ENCODE measurements at places on chromosomes 1 and 21.

DNA sequence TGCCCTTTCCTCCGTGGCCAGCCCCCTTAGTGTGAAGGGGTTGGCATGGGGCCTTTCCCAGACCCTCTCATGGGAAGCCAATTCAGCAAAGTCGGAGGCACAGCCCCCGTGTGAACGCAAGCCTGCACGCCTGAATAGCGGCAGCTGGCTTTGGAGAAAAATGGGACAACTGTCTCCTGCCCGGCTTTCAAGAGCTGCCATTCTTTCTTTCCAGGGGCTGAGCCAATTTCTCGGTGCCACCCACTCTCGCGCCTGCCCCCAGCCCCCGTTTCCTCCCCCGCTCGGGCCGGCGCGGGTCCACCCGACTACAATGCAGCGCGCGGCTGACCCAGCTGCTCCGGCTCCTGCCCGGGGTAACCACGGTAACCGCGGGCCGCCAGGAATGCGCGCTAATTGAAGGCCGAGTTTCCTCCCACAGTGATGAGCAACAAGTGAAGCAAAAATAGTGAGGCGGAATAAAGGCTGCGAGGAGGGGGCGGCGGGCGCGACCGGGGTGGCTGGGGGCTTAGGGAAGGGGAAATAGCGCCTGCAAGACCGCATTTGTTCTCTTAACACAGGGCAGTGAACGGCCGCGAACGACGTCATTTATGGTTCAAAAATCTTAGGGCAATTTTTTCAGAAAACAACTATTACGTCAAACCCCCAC, 27.8 kb downstream of the ILDR2 start:
- peaks cover 42% of the 10 kb centered on the region for H3K27me3 ChIP-seq
- peak; percentile 73 for DNase-seq

DNA sequence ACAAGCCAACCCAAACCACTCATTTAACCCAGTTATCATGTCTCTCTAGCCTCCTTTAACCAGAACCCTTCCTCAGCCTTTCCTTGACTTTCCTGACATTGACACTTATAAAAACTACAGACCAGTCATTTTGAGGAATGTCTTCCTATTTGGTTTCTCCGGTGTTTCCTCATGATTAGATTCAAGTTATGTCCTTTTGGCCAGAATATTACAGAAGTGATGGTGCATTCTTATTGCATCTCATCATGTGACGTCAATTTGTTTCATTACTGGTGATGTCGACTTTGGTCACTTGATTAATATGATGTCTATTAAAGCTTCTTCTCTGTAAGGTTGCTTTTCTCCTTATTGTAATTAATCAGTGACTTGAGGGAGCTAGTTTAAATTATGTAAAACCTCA, 6.1 kb upstream of the RCSD1 start:
- H3K4me3 ChIP-seq, result no peak overlapping the region
- no peak overlapping the region for H3K27ac ChIP-seq
- peaks cover 14% of the 10 kb centered on the region for H3K27me3 ChIP-seq
- H3K4me1 ChIP-seq, result no peaks in the 10 kb centered on the region

GRCh38 chr21:45352621-45353139, 52.3 kb upstream of the COL18A1 start:
- no peaks in the 10 kb centered on the region for H3K36me3 ChIP-seq
- no peaks in the 10 kb centered on the region for H3K27me3 ChIP-seq
- no peaks in the 10 kb centered on the region for H3K4me1 ChIP-seq
- DNase-seq, result no peak
- no peak overlapping the region for H3K27ac ChIP-seq

DNA sequence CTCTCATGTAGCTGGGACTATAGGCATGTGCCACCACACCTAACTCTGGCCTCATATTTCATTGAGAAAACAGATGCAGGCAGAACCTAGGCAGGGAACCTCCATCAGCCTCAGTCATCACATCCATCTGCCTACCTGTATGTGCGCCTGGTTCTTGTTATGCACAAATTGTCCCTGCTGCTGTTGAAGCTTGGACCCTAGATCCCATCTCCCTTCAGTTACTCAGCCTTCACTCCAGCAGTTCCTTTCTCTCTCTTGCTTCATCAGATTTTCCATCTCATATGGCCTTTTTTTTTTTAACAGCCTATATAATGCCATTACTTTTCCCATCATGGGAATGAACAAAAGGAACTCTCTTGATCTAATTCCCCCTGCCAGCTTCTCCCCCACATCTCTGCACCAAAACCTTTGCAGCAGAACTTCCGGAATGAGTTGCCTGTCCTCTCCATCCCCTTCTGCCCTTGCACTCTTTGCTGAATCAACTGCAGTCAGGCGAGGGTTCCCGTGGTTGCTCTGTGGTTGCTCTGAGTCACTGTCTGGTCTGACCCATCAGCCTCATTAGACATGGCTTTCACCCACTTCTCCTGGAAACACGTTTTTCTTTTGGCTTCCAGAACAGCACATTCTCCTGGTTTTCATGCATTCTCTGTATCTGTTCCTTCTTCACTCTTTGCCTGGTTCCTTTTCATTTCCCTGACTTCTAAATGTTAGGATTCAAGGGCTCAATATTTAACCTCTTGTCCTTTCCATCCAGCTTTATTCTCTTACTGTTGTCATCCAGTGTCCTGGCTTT, 41.5 kb downstream of the UBE4B start:
- no peaks in the 10 kb centered on the region for H3K36me3 ChIP-seq
- H3K27ac ChIP-seq, result 0 out of 2 replicates have a peak overlapping the region, but pooled peaks have one; percentile 32
- no peaks in the 10 kb centered on the region for H3K27me3 ChIP-seq
- H3K4me1 ChIP-seq, result no peaks in the 10 kb centered on the region
- no peak overlapping the region for H3K4me3 ChIP-seq

DNA sequence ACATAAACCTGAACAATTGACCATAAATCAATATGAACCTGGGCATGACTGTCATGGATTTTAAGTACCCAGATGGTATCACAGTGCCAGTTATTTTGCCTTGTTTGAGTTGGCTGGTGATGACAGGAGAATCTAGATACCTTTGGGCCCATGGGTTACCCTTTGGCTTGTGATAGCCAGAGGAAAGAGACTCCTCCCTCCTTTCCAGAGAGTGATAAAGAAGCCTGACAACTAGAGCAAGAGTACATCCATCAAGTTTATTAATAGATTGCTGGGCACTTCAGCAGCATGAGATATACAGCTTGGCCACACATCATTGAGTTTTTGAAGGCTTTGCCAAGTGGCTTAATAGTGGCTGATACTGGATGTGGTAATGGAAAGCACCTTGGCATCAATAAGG, 6.6 kb upstream of the FMO3 start:
- H3K36me3 ChIP-seq, result no peaks in the 10 kb centered on the region
- no peaks in the 10 kb centered on the region for H3K27me3 ChIP-seq
- no peaks in the 10 kb centered on the region for H3K4me1 ChIP-seq
- DNase-seq, result no peak
- H3K4me3 ChIP-seq, result no peak overlapping the region
- no peak overlapping the region for H3K27ac ChIP-seq

DNA sequence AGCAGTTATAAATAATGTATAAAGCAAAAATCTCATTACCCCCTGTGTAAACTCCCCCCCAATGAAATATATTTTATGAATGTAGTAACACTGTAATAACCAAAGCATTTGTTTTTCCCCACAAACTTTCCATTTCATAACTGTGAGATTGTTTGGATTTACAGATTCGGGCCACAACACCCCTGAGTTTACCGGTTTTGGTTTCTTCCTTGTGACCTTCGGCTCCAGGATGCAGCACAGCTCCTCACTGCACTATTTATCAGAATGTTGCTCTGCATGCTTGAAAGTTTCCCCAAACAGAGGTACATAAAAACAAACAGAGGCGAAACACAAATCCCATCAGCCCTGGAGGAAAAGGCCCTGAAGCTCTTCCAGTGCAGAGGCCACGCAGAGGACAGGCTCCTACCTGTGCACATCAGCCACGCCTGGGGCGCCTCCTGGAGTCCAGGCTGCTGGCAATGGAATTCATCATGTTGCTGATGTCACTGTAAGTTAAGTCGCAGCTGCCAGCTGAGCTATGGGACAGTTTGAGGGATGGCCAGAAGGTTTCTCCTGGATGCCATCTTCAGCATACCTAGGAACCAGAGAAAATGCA, 122.0 kb downstream of the LMO4 start:
- DNase-seq, result peak; percentile 33
- peaks cover 24% of the 10 kb centered on the region for H3K4me1 ChIP-seq
- H3K27ac ChIP-seq, result no peak overlapping the region

- H3K4me1 ChIP-seq, result 0 out of 2 replicates have a peak, but pooled peaks cover 7% of the 10 kb centered on the region
- no peaks in the 10 kb centered on the region for H3K36me3 ChIP-seq
- H3K4me3 ChIP-seq, result no peak overlapping the region
- H3K27ac ChIP-seq, result no peak overlapping the region
Measured at GRCh38 chr1:100750005-100750885, 30.7 kb downstream of the VCAM1 start.

DNA sequence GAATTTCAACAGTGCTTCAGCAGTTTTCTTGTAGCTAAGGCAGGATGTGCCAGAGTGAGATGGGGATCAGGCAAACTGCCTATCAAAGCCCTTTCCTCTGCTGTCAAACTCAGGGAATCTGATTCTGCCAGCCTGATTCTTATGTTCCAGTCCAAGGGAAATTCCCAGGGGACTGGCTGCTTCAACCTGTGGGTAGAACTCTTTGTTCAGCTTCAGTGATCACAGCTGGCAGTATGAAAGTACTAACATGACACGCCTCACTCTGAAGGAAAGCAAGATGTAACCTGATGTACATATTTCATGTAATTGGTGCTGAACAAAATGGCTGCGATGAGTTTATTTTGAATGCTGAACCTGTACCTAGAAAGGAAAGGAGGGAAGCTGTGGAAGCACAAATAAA, 40.1 kb upstream of the SLC5A9 start:
- H3K4me3 ChIP-seq, result no peak overlapping the region
- no peak overlapping the region for H3K27ac ChIP-seq
- H3K36me3 ChIP-seq, result peaks cover 1% of the 10 kb centered on the region

GRCh38 chr1:66623812-66624211, 89.9 kb downstream of the SGIP1 start:
- H3K36me3 ChIP-seq, result no peaks in the 10 kb centered on the region
- no peaks in the 10 kb centered on the region for H3K4me1 ChIP-seq
- H3K4me3 ChIP-seq, result no peak overlapping the region
- no peak for DNase-seq
- no peak overlapping the region for H3K27ac ChIP-seq

GRCh38 chr1:183244466-183244865, 58.4 kb downstream of the LAMC2 start:
- H3K4me1 ChIP-seq, result no peaks in the 10 kb centered on the region
- no peak overlapping the region for H3K27ac ChIP-seq

- H3K4me1 ChIP-seq, result no peaks in the 10 kb centered on the region
- no peaks in the 10 kb centered on the region for H3K27me3 ChIP-seq
- no peak overlapping the region for H3K27ac ChIP-seq
- DNase-seq, result no peak
- H3K4me3 ChIP-seq, result no peak overlapping the region
Measured at GRCh38 chr1:114318961-114319360, 165.3 kb upstream of the SYT6 start.

DNA sequence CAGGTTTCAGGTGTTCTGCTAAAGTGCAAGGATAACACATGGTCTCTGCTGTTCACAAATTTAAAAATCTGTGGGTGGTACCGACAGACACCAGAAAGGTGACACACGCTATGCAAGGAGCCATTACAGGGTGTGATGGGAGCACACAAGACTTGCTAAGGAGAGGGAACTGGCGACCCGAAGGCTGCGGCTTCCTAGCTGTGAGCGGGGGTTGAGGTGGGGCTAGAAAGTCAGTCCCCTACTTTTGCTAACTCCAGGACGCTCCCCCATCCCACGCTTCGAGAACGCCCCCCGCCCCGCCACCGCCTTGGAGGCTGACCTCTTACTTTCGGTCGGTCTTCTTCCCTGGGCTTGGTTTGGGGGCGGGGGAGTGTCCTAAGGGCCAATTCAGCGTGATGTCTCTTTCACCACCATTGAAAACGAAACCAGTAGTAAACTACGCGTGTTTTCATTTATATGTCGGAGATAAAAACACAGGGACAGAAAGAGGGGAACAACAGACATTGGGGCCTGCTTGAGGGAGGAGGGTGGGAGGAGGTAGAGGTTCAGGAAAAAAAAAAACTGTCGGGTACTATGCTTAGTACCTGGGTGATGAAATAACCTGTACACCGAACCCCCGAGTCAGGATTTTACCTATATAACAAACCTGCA, 1.1 kb downstream of the CKS1B start:
- peak overlapping the region; percentile 82 for H3K4me3 ChIP-seq
- H3K4me1 ChIP-seq, result peaks cover 24% of the 10 kb centered on the region
- peak overlapping the region; percentile 93 for H3K27ac ChIP-seq
- no peaks in the 10 kb centered on the region for H3K27me3 ChIP-seq

- H3K27me3 ChIP-seq, result no peaks in the 10 kb centered on the region
- no peaks in the 10 kb centered on the region for H3K36me3 ChIP-seq
- no peak for DNase-seq
- H3K4me1 ChIP-seq, result no peaks in the 10 kb centered on the region
- H3K4me3 ChIP-seq, result no peak overlapping the region
Measured at GRCh38 chr1:32953495-32953894, 11.1 kb downstream of the RNF19B start.

DNA sequence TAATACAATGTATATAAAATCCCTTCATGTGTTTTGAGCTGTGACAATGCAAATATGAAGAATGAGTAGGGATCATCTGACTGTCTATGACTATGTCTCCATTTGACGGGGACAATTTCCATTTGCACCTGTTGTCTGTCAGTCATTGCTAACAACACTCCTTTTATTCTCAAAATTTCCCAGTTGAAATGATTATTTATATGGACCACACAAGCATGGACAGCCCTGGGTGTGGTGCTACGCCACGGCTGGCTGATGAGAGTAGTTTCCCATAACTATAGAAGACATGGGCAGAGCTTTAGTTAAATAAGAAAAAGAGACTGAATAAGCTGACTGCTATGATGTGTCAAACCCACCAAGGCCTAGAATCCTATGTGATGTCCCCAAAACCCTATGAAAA, 135.8 kb downstream of the MAP3K21 start:
- H3K36me3 ChIP-seq, result no peaks in the 10 kb centered on the region
- no peak overlapping the region for H3K4me3 ChIP-seq
- H3K27ac ChIP-seq, result no peak overlapping the region
- H3K27me3 ChIP-seq, result no peaks in the 10 kb centered on the region
- DNase-seq, result no peak
- H3K4me1 ChIP-seq, result peaks cover 13% of the 10 kb centered on the region
